ENCODE measurements at places on chromosomes 7 and 10. TPM values are rescaled to one million over a fixed set of nuclear protein-coding genes. Genes with fewer than 3 reads are reported as not detected.

- no peaks in the 10 kb centered on the region for H3K27me3 ChIP-seq
- H3K4me3 ChIP-seq = no peak within 1 kb of the TSS
- H3K27ac ChIP-seq = no peak within 1 kb of the TSS
- peaks cover 3% of the 10 kb centered on the region for H3K36me3 ChIP-seq
Observed at GRCh38 chr10:125881192-125881591, at the start of gene DHX32. TSS of gene DHX32 (minus strand) at chr10:125881292. CDS start at chr10:125880824, 468 bp downstream.

GRCh38 chr7:135248546-135248945, 14.9 kb downstream of the STRA8 start:
- peaks cover 2% of the 10 kb centered on the region for H3K4me1 ChIP-seq
- H3K4me3 ChIP-seq = no peak overlapping the region
- no peaks in the 10 kb centered on the region for H3K36me3 ChIP-seq

DNA sequence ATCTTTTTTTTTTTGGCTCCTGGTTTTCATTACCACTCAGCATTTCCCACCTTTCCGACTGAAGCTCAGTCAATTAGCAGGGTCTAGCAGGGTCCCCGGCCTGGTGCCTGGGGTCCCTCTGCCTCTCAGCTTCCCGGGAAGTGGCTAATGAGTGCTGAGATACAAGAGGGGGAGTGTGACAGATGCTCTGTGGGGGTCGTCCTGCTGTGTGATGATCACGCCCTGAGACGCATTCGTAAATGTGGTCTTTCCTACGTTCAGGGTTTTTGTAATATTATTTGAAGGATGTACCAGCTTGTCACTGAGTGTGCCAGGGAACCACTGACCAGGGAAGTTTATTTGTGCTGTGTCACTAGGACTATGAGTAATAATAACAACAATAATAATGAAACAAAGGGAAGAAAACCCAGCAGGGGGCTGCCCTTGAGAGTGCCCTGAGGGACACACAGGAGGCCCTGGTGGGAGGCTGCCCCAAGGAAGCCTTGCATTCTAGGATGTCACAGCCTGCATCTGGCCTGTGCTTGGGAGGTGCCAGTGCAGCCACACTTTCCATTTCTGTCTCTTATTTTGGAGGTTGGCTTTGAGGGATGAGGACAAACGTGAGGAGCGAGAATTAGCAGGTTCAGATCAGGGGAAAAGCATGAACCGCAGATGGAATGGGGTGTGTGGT, 337.8 kb downstream of the ADARB2 start:
- no peak for DNase-seq
- no peaks in the 10 kb centered on the region for H3K27me3 ChIP-seq
- H3K27ac ChIP-seq = no peak overlapping the region

GRCh38 chr7:128868624-128869137, 6.0 kb downstream of the ATP6V1F start:
- H3K4me3 ChIP-seq = peak overlapping the region; percentile 65
- DNase-seq = no peak
- peaks cover 11% of the 10 kb centered on the region for H3K27me3 ChIP-seq
- H3K4me1 ChIP-seq = peaks cover 5% of the 10 kb centered on the region

GRCh38 chr7:37234928-37235327, 213.7 kb downstream of the ELMO1 start:
- H3K36me3 ChIP-seq = no peaks in the 10 kb centered on the region
- no peak overlapping the region for H3K4me3 ChIP-seq
- no peak overlapping the region for H3K27ac ChIP-seq

DNA sequence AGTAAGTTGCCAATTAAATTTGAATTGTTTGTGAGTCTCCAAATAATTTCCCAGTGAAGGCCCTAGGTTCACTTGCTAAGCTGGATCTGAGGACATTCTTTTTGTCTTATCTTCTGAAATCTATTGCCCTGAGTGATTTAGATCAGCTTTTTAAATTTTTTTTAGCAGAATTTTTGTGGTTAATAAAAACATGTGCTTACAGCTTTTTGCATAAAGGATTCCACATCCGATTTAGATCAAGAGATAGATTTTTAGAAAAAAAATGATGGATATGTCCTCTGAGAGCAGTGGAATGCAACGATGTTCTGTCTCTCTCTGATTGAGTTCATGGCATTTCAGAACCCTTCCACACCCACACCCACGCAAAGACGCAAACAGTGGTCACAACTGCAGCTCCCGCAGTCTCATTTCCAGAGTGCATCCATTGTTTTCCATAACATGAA, 358.8 kb downstream of the SUGCT start:
- no peak overlapping the region for H3K27ac ChIP-seq
- no peaks in the 10 kb centered on the region for H3K27me3 ChIP-seq
- no peak for DNase-seq
- H3K4me3 ChIP-seq = no peak overlapping the region
- H3K4me1 ChIP-seq = peaks cover 16% of the 10 kb centered on the region
- no peaks in the 10 kb centered on the region for H3K36me3 ChIP-seq

DNA sequence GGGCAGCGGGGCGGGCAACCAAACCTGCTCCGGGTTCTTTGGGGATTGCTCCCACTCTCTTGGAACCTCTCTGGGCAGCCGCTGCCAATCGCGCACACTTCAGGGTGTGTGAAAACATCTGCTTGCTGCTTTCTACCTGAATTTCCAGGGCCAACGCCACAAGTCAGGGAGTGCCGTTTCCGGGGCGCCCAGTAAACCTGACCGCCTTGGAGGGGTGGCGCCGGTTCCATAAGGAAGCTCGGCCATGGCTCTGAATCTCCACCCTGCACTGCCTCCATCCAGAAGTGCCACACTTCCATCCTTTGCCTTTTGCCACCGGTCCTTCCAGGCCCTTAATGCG, 679 bp upstream of the AFAP1L2 start:
- H3K4me1 ChIP-seq = no peaks in the 10 kb centered on the region
- H3K27ac ChIP-seq = no peak overlapping the region
- no peak for DNase-seq

DNA sequence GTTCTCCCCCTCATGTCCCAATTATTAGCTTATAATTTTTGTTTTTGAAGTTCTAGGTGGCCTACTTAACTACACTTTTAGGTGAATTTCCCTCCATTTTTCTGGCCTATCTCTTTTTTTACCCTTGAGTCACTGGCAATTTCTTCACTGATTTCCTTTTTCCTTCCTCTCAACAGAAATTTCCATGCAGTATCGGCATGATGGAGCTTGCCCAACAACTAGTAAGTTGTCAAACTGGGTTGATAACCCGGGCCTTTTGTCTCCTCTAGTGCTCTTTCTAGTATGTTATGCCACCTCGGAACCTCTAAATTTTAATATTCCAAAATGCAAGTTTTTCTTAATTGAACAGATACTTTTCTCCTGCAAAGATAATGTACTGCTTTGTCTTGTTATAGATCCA, 147.1 kb downstream of the MLLT10 start:
- H3K4me3 ChIP-seq = no peak overlapping the region
- no peak overlapping the region for H3K27ac ChIP-seq

DNA sequence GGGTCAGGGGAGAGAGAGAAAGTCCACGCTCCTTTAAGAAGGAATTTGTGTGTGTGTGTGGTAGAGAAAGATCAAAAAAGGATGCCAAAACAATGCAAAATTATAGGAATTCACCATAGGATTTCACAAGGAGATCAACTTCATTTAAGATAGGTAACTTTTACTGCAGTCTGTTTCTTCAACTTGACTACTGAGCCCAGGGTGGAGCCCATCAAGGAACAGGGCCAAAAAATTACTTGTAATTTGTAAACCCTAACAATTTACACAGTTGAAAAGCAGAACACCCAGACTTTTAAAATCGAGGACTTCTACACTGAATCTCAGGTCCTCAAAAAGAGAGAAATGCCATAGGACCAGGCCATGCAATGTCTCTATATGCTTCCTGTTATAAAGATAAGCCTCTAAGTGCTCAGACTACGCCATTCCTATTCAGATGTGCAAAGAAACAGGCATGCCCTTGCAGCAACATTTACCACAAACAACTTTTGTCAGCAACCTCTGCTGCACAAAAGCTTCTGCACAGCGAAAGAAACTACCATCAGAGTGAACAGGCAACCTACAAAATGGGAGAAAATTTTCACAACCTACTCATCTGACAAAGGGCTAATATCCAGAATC, 10.6 kb upstream of the GIMAP4 start:
- H3K27me3 ChIP-seq = no peaks in the 10 kb centered on the region
- no peak overlapping the region for H3K4me3 ChIP-seq
- no peak for DNase-seq
- H3K4me1 ChIP-seq = no peaks in the 10 kb centered on the region
- H3K36me3 ChIP-seq = no peaks in the 10 kb centered on the region
- H3K27ac ChIP-seq = no peak overlapping the region

DNA sequence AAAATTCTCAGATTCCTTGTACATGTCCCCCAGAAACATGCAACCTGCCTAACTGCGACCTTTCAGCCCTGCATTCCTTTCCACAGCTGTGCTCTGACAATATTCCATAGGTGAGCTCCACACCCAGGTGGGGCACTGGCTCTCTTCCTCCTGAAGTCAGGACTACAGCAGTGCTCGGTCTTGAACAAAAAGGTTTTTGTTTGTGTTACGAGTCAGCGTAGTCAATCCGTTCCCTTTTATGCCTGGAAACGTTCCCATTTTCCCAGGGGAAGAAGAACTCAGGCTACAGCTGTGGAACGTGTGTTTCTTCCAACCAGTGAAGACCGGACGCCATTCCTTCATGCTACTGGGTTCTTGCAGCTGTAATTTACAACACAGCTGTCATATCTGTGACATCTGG, 52.4 kb upstream of the PFKP start:
- peak; percentile 82 for DNase-seq
- H3K27ac ChIP-seq = no peak overlapping the region
- no peak overlapping the region for H3K4me3 ChIP-seq
- peaks cover 21% of the 10 kb centered on the region for H3K27me3 ChIP-seq
- no peaks in the 10 kb centered on the region for H3K4me1 ChIP-seq

GRCh38 chr10:49599546-49599945, 10.6 kb upstream of the SLC18A3 start:
- no peak overlapping the region for H3K27ac ChIP-seq
- no peaks in the 10 kb centered on the region for H3K36me3 ChIP-seq
- peaks cover 11% of the 10 kb centered on the region for H3K4me1 ChIP-seq
- peaks cover 18% of the 10 kb centered on the region for H3K27me3 ChIP-seq

GRCh38 chr7:140080919-140081318, 18.2 kb upstream of the PARP12 start:
- no peaks in the 10 kb centered on the region for H3K36me3 ChIP-seq
- no peak overlapping the region for H3K4me3 ChIP-seq
- peaks cover 19% of the 10 kb centered on the region for H3K27me3 ChIP-seq
- DNase-seq = no peak
- no peak overlapping the region for H3K27ac ChIP-seq
- peaks cover 3% of the 10 kb centered on the region for H3K4me1 ChIP-seq

DNA sequence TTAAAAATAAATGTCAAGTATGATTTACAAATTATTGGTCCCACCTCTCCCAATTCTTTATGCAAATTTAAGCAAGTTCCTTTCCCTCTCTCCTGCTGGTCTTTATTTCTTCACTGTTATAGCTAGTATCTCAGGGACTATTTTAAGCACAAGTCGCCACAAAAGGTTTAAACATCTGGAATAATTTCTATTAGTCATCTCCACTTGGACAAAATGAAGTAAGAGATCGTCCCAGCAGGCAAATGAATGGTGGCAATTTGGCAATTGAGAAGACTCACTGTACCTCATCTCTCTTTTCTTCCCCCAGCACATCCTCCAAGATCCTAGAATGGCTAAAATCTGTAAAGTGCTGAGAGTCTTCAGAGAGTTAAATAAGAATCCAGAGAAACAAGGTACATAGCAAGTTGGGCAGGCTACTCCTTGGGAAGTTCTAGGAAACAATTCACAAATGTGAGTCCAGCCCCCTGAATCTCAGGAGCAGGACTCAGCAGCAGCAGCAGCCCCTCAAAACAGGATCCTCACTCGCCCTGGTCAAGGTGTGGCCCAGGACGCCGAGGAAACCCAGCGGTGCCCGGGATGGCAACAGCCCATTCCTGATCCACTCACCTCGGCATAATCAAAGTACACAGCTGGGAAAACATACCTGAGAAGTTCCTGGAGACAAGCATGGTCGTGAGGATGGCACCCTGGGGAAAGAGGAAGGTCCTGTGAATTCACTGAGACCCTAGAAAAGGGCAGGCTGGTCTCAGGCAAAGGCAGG, 30.3 kb upstream of the NDST2 start:
- peaks cover 13% of the 10 kb centered on the region for H3K4me1 ChIP-seq
- no peaks in the 10 kb centered on the region for H3K27me3 ChIP-seq
- peak; percentile 31 for DNase-seq

GRCh38 chr10:22693860-22694259, 20.5 kb downstream of the PIP4K2A start:
- H3K4me1 ChIP-seq = peaks cover 16% of the 10 kb centered on the region
- H3K27me3 ChIP-seq = no peaks in the 10 kb centered on the region

- no peaks in the 10 kb centered on the region for H3K4me1 ChIP-seq
- no peak for DNase-seq
- H3K27me3 ChIP-seq = no peaks in the 10 kb centered on the region
- H3K27ac ChIP-seq = no peak overlapping the region
- no peak overlapping the region for H3K4me3 ChIP-seq
Observed at GRCh38 chr10:121002586-121003205, 151.5 kb downstream of the WDR11 start.

DNA sequence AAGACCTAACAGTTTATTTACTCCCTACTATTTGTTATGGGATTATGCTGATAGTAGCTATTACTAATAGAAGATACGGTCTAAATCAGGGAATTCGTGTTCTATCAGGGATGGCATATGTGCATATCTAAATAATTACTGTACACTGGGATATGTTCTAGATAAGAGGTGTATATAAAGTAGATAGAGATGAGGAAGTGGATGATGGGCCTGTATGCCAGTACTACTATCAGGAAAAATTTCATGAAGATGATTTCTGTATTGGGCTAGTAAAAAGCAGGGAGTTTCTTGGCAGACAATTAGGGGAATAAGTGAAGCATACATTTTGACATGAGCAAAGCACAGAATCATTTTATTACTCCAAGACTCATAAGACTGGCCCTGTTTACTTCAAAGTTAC, 26.2 kb downstream of the PTPN12 start:
- no peak overlapping the region for H3K4me3 ChIP-seq
- no peak overlapping the region for H3K27ac ChIP-seq
- H3K4me1 ChIP-seq = peaks cover 32% of the 10 kb centered on the region

GRCh38 chr10:99775850-99776249, 6.6 kb upstream of the ABCC2 start:
- H3K36me3 ChIP-seq = no peaks in the 10 kb centered on the region
- H3K4me3 ChIP-seq = no peak overlapping the region
- peaks cover 29% of the 10 kb centered on the region for H3K4me1 ChIP-seq
- peak overlapping the region; percentile 89 for H3K27ac ChIP-seq

- no peak overlapping the region for H3K4me3 ChIP-seq
- H3K36me3 ChIP-seq = no peaks in the 10 kb centered on the region
- no peak for DNase-seq
- H3K27ac ChIP-seq = no peak overlapping the region
Observed at GRCh38 chr10:100724531-100725027, 20.8 kb upstream of the PAX2 start.

EPHB4 gene
- total RNA-seq = 47.0 TPM

TBXAS1 gene
- 0.72 TPM for total RNA-seq

AZGP1 gene
- total RNA-seq = not detected

NXPH1 gene
- not detected for total RNA-seq

VENTX gene
- total RNA-seq = not detected

CCDC3 gene
- 0.29 TPM for total RNA-seq

VSTM4 gene
- 14.1 TPM for total RNA-seq

PPIA gene
- total RNA-seq = 1,612 TPM

NPTX2 gene
- 2.4 TPM for total RNA-seq

EEPD1 gene
- total RNA-seq = 9.0 TPM

SPDYE11 gene
- total RNA-seq = not detected

Data from osteoblast (primary cell).